Activated naive CD4-positive, alpha-beta T cell (primary cell): ENCODE measurements at places on chromosomes 13 and 19.

- DNase-seq: no peak
These were observed 1786.8 kb downstream of the SLITRK5 start for GRCh38 chr13:89457977-89458376.

- no peak for DNase-seq
These were observed 19.2 kb downstream of the CEACAM6 start for GRCh38 chr19:41774515-41774980.

DNA sequence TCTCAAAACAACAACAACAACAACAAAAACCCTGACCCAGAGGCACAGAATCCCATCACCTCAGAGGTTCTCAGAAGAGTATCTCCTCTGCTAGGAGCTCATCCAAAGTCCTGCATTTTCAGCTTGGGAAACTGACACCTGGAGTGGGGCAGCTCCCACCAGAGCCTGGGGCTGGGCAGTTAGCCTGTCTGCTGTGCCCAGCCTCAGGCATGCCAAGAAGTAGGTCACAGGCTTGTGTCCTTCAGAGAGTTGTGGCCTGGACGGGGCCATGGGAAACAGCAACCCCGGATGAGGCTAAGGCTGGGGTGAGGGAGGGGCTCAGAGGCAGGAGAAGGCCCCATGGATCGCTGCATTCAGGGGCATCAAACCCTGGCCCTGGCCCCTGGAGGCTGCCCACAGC, 2.1 kb downstream of the NDUFS7 start:
- no peak for DNase-seq

DNA sequence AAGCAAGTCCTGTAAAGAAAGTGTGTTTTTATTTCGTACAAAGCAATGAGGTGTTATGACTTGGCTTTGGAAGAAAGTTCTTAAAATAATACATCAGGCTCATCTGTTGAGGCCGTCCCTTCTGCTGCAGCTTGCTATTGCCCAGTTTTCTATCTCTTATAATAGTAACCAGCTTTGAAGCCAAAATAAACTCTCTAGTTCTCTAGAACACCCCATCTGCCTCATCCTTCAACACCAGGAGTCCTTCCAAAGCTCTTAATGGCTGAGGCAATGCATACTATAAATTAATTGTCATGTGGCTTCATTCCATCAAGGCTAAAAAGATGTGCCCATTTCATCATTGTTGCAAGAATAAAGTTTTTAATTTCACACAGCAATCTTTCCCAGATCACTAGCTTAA, 49.4 kb upstream of the IPO5 start:
- DNase-seq: no peak

- no peak for DNase-seq
These were observed 1.8 kb downstream of the CCDC122 start for GRCh38 chr13:43877766-43878165.

DNA sequence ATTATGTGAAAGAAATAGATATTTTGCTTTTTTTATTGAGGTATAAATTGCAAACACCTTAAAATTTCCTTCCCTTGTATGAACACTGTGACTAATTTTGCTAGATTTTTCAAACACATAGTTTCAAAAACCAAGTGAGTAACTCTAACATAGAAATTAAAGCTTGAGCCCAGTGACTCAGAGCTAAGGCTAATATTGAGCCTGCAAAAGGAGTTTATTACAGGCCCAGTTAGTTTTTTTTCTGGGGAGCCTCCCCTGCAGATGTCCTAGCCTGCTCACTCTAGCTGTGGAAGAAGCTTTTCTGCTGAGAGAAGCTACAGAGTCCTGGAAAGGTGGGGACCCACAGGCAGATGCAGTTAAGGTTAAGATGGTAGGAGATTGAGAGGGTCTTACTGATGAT, 3.4 kb downstream of the ZNF430 start:
- DNase-seq: no peak

GRCh38 chr13:110503037-110503901, 58.3 kb downstream of the RAB20 start:
- DNase-seq: no peak

GRCh38 chr13:40588101-40588500, 78.3 kb downstream of the FOXO1 start:
- no peak for DNase-seq

- no peak for DNase-seq
These were observed 772 bp downstream of the PARP4 start for GRCh38 chr13:24511816-24512196.

DNA sequence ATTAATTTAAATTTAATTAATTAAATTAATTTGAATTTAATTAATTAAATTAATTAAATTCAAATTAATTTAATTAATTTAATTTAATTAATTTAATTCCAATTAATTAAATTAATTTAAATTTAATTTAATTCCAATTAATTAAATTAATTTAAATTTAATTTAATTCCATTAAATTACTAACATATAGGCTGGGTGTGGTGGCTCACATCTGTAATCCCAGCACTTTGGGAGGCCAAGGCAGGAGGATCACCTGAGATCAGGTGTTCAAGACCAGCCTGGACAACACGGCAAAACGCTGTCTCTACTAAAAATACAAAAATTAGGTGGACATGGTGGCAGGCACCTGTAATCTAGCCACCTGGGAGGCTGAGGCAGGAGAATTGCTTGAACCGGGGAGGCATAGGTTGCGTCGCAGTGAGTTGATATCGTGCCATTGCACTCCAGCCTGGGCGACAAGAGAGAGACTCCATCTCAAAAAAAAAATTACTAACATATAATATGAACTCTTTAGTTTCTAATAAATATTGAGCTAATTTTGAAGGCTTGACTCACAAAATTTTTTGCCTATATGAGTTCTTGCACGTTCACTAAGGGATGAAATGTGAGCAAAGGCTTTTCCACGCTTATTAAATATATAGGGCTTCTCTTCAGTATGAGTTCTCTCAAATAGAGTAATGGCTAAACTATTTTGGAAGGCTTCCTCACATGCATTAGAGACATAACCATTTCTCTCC, 9.0 kb upstream of the USP29 start:
- DNase-seq: no peak

- no peak for DNase-seq
These were observed 158.0 kb downstream of the DLEU7 start for GRCh38 chr13:50685491-50685890.

- DNase-seq: no peak
These were observed 144.8 kb downstream of the LIG4 start for GRCh38 chr13:108070491-108070890.

GRCh38 chr19:28898249-28898648, 314.7 kb downstream of the UQCRFS1 start:
- DNase-seq: no peak

- DNase-seq: peak; percentile 62
These were observed 46.7 kb downstream of the GAS6 start for GRCh38 chr13:113816946-113817859.

GRCh38 chr19:29956855-29957254, 14.8 kb downstream of the URI1 start:
- no peak for DNase-seq

DNA sequence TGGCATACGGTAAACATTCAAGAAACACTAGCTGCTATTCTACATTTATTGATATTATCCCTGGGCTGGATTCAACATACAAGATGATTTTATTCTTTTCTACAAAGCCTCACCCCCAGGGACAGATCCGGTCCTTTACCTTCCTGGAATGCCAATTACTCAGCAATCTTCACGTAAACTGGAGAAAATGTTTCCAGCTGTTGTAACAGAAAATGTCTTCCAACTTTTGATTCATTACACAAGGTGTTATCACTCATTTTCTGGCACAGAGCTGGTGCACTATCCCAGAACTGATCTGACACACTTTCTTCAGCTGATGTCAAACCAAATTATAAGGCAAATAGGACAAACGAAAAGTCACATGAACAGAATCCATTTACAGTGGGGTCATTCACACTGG, 33.1 kb downstream of the DCLK1 start:
- no peak for DNase-seq

- DNase-seq: no peak
These were observed 13.8 kb downstream of the ZNF763 start for GRCh38 chr19:11978492-11979100.

- peak; percentile 83 for DNase-seq
These were observed 5.3 kb downstream of the DHPS start for GRCh38 chr19:12676384-12676792.

DNA sequence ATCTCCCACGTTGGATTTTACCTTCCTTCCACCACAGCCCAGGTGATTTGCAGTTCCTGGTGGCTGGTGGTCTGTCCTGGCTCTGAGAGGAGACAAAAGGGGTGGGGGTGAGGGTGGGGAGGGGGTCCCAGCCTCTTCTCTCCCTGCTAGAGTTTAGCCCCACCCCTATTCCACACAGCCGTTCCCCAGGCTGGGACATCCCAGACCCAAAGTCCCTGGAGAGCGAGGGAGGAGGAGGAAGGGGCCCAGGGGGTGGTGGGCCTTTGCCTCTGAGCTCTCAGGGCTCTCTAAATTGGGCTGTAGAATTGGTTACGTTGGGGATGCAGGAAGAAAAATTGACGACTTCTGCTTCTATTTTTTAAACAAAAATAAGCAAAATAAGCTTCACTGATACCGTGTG, 81.9 kb downstream of the SLC6A16 start:
- no peak for DNase-seq

- DNase-seq: no peak
These were observed 1.2 kb upstream of the ZNF574 start for GRCh38 chr19:42074513-42075363.

DNA sequence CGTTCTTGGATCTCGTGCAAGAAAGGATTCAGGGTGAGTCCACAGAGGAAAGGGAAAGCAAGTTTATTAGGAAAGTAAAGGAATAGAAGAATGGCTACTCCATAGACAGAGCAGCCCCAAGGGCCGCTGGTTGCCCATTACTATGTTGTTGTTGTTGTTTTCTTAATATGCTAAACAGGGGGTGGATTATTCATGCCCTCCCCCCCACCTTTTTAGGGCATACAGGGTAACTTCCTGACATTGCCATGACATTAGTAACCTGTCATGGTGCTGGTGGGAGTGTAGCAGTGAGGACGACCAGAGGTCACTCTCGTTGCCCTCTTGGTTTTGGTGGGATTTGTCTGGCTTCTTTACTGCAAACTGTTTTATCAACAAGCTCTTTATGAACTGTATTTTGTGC, 29.1 kb upstream of the PCDH9 start:
- DNase-seq: no peak

DNA sequence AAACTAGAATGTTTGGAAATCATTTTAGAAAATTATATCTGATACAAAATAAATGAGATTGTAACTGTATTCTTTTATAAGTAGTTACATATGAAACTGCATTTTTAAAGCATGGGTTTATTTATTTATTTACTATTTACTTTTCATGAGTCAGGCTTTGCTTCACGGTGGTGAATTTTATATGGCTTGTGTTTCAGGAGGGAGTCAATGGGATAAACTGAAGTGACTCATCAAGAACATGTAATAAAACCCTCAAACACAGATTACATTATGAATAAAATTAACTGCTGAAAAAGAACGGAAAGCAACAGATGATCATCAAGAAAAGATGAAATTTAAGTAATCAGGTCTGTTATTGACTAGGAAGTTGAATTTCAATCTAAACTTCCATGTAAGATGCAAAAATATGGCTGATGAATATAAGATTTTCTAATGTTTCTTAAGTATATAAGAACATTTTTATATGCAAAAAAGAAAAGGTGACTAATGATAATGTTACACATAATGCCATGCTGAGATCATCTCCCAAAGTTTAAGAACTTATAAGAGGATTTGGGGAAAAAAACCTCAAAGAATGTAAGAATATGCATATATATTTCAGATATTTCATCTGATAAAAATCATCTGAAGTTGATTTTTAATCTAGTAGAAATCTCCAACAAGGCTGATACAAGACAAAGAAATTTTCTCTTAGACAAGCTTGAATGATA, 383.6 kb downstream of the SLITRK1 start:
- no peak for DNase-seq

GRCh38 chr19:1455336-1456120, 5.6 kb downstream of the APC2 start:
- no peak for DNase-seq

DNA sequence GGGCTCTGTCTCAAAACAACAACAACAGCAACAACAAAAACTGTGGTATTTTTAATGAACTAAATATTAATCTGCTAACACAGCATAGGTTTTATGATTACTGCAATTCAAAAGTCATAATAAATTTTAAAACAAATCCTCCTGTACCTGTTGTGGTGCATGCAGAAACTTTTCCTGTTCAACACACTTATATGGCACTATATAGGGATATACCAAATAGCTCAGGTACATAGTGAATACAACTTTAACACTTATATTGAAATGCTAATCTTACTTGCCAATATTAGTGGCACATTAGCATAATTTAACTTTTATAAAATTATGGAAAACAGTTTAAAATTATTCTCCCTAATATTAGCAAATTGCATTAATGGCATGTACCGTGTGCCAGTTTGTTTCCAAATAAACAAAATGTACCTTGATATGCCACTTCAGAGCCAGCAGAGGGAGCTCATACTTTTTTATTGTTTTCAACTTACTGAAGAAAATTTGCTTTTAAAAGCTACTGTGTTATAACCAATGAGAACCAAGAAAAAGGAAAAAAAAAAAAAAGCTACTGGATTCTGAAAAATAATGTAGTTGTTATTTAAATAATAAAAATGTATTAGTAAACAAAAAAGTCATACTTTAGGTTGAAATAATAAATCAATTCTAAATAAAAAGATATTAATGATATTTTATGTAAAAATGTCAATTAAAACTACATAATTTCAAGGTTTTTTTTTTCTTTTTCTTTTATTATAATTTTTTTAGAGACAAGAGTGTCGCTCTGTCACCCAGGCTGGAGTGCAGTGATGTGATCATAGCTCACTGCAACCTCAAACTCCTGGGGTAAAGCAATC, 18.0 kb upstream of the RBM26 start:
- no peak for DNase-seq

DNA sequence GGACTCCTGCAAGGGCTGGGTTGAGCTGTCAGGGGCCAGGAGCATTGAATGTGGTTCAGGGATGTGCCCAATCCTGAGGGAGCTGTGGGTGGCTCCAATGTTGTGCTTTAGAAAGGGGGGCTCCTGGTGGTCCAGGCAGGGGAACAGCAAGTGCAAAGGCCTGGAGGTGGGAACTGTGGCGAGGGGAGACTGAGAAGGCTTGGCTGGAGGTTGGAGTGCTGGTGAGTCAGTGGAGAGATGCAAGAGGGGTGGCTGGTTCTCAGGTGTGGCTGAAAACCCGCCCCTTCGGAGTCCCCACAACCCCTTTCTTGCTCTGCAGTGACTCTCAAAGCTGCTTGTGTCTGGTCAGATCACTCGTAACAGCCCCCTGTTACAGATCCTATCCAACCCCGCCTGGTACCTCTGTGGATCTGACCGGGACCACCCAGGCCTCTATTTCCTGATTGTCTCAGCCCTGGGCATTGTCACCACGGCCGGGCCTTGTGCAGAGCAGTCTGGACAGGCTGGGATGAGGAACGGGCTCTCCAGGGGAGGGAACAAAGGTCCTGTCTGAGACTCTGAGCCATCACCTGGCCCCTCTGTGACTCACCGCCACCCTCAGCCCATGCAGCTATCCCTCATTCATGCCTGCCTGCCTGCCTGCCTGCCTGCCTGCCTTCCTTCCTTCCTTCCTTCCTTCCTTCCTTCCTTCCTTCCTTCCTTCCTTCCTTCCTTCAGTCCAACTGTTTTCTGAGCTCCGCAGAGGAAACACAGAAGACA, 1.4 kb upstream of the KCNN1 start:
- DNase-seq: no peak

GRCh38 chr13:52765611-52766390, 26.2 kb upstream of the CNMD start:
- DNase-seq: no peak

- no peak for DNase-seq
These were observed 49.7 kb downstream of the TGDS start for GRCh38 chr13:94546061-94546839.

- DNase-seq: no peak
These were observed 98.7 kb upstream of the RNF113B start for GRCh38 chr13:98275681-98276171.
